Foreskin keratinocyte (primary cell): ENCODE measurements at places on chromosomes 5 and 9.

DNA sequence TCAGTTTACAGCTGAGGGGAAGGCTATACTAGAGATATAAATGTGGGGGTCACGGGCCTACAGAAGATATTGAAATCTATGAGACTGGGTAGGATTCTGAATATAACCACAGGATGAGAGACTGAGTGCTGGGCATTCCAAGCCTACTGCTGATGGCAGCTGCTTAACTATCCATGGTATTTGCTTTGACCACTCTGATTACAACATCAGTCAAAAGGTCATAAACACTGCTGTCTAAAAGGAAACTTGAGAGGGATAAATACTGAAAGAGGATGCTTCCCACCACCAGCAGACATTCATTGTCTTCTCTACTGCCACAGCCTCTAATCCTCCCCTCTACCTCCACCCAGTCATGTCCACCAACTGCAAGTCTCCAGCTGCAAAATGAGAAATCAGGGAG, 3.8 kb downstream of the ZNF622 start:
- no peak for DNase-seq

- no peak for DNase-seq
Measured at GRCh38 chr5:305050-305449, 16.5 kb upstream of the AHRR start.

DNA sequence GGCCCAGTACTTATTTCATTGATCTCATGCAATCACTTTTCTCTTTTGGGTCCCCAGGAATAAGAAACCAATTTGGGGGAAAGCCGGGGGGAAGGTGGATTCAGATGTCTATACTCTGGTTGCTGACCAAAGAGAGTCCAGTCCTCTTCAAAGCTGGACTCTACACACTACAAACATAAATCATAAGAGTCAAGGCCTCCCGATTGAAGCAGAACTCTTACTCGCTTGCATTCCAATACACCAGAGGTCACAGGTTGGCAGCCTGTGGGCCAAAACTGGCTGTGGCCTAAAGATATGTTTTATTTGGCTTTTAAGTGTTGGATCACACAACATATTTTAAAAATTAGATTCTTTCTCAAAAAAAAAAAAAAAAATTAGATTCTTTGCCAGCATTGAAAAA, 311.4 kb upstream of the MSX2 start:
- no peak for DNase-seq

DNA sequence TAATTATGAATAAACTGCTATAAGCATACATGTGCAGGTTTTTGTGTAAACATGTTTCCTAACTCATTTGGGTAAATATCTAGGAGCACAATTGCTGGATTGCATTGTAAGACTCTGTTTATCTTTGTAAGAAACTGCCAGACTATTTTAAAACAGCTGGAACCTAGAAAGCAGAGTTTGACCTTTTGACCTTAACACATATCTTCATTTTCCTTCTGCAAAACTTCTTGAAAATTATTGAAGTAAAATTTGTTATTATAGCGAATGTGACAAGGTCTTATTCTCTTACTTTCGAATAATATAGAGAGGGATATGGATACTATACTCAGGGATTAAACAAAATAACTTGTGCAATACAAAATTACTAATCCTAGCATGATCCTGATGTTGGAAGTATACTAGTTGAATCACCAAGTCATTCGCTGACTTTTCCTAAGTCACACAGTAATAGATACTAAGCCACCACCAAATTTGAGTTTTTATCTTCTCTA, 3.2 kb upstream of the ANXA1 start:
- DNase-seq = no peak

DNA sequence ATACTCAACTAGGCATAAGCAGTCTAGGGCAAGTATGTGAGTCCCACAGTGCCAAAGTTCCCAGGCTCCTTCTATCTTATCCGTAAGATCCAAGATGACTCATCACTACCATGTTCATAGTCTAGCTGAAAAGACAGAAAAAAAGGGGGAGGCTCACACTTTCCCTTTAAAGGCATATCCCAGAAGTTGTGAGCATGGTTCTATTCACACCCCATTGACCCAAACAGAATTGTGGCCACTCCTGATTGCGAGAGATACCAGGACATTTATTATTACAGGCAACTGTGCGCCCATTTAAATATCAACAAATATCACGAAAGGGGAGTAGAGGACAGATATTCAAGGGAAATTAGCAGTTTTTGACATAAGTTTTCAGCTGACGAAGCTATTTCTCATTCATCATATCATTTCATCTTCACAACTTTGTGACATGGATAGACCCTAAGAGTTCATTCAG, 8.1 kb upstream of the PFDN1 start:
- DNase-seq = peak; percentile 63

DNA sequence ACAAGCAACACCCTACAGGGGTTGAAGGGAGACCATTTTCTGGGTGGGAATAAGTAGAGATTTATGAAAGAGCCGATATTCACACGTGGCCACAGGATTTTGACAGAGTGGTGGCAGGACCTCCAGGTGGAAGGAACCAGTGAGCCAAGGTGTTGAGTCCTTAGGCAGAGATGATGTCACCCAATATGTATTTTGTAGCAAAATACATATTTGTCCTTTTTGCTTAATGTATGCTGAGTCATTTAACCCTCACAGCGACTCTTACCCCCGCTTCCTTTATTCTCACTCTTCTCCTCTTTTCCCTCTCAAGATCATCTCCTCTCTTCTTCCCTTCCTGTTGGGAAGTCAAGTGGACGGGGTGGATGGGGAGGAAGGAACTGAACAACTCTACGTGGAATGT, 215.7 kb upstream of the S1PR3 start:
- peak; percentile 70 for DNase-seq

GRCh38 chr9:37745970-37746369, 7.6 kb upstream of the TRMT10B start:
- no peak for DNase-seq

GRCh38 chr9:7258688-7259396, 501.1 kb downstream of the KDM4C start:
- no peak for DNase-seq

DNA sequence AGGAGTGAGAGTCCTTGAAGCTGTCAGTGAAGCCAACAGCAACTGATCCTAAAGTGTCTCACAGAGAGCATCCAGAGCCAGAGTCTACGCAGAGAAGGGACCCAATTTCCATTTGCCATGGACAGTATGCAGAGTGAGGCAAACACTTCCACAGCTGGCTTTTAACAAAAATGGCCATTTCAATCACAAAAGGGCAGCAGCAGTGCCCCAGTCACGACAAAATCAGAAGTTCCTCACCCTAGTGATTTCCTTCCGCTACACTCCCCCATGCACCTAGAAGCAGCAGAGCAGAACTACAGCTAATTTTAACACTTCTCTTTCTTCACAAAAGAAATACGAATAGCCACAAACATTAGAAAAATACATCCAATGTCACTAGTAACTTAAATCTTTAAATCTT, 27.9 kb downstream of the FBXW11 start:
- no peak for DNase-seq

DNA sequence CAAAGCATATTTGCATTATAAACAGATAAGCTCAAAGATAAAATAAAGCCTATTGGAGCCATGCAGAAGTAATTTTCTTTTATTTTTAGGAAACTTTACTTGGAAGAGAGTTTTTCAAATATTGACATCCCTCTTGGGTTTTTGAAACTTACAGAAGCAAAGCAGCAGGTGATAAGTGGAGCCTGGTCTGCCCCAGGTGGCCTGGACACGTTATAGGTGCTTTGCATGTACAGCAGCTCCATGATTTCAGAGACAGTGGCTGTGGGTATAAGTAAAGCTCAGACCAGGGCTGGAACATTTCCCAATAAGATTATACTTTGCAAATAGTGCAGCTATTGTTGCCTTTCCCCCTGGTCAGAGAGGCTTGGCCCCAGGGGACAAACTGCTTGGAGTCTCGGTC, 51.5 kb downstream of the CCDC192 start:
- no peak for DNase-seq

- DNase-seq = no peak
Measured at GRCh38 chr5:67291671-67292070, 95.1 kb upstream of the CD180 start.

- DNase-seq = no peak
Measured at GRCh38 chr9:136913701-136914438, 27.6 kb downstream of the TRAF2 start.

GRCh38 chr5:58459146-58460001, 512 bp downstream of the PLK2 start:
- DNase-seq = no peak

GRCh38 chr9:95793924-95794828, 81.3 kb upstream of the ERCC6L2 start:
- DNase-seq = no peak

DNA sequence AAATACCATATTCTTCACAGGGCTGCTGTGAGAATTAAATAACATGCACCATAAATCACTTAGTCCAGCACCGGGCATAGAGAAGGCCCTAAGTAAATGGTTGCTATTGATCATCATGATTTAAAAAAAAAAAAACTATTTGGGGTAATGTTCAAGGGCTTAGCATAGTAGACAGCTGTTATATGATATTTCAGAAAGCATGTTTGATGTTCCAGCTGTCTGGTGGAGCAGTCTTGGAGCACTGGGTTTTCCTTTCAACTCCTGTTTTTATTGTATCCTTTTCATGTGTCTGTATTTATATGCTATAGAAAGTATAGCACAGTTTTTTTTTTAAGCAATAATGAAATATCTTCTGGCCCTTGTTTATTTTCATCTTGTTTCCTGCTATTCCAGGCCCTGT, 28.0 kb upstream of the TOMM5 start:
- DNase-seq = no peak

DNA sequence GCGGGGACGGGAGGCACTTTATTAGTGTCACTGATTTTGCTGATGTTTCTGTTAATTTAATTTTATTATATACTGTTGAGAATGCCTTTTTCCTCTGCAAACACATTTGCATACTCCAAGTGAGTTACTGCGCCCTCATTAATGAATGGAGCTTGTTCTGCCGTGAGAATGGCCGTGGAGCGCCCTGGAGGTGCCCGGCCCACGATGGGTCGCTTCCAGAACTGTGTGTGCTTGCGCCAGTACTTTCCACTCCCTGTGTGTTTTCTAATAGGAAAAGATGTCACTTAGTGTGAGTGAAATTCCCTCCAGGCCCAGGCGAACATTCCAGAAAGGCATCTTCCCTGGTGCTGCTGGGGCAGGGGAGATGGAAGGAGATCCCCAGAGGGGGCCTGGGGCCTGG, 30.1 kb downstream of the NDUFS6 start:
- no peak for DNase-seq

DNA sequence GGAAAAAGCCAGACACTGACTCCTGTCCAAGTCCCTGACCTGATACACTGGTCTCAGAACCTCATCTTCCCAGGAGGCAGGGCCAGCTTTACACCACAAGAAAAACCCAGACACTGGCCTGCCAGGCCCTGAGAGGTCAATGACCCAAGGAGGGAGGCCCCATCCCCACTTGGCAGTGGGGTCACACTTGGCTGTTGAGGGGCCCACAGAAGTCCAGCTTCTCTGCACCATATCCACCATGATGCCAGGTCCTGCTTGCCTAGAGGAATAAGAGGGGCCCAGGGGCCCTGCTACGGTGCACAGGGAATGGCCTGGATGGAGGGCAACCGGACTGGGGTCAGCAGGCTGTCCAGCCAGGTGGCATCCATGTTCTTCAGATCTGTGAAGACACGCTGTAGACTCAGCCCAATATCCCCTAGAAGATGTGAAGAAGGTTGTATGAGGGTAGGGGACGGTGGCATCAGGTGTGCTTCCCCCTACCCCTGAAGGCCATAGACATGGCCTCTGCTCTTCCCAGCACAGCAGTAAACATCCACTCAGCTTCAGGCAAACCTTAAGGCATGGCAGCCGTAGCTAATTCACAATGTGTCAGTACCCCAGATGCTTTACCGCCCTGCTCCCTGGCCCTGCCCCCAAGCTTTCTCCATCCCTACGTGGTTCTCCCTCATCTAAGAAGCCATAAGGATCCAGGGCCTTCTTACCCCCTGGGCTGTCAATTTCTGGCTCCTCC, 6.7 kb downstream of the IRF1 start:
- DNase-seq = no peak

- DNase-seq = no peak
Measured at GRCh38 chr5:76926329-76927105, 26.3 kb upstream of the CRHBP start.

GRCh38 chr5:63687854-63688516, 274.3 kb downstream of the HTR1A start:
- DNase-seq = no peak

DNA sequence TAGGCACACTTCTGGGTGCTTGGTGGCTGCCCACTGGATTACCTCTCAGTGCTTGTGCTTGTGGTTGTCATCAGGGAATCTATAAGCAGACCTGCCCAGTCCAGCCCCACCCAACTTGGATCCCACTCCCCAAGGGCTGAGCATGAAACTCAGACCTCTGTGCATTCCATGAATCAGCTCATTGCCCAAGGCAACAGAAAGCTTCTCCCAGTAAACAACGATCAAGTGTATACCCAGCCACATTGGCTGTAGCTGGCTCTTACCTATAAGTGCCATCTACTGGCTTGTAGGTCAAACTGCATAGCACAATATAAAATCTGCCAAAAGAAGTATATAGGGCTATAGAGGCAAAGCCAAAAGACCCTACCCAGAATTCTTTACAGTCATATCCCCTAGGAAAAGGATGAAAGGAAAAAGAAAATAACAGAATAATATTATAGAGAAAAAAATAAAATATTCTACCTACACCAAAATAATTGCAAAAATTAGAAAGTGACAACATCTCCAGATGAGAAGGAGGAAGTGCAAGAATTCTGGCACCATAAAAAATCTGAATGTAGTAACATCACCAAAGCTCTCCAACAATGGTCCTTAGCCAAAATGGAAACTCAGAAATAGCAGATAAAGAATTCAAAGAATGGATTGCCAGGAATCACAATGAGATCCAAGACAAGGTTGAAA, 321.0 kb upstream of the TRPC7 start:
- DNase-seq = peak; percentile 61

DNA sequence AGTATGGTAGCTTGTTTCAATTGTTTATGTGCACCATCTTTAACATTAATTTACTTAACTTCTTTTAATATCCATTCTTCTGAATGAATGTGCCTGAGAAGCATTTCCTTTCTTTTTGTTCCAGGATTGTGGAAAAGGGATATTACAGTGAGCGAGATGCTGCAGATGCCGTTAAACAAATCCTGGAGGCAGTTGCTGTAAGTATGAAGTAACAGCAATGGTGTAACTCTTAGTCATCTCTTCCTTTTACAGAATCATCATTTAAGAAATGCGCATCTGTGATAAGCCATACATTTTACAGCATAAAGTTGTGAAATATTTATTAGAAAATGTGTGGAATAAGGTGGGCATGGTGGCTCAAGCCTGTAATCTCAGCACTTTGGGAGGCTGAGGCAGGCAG, 117.7 kb downstream of the STARD4 start:
- peak; percentile 42 for DNase-seq

GRCh38 chr5:31939151-31939550, 235.0 kb downstream of the GOLPH3 start:
- DNase-seq = no peak

DNA sequence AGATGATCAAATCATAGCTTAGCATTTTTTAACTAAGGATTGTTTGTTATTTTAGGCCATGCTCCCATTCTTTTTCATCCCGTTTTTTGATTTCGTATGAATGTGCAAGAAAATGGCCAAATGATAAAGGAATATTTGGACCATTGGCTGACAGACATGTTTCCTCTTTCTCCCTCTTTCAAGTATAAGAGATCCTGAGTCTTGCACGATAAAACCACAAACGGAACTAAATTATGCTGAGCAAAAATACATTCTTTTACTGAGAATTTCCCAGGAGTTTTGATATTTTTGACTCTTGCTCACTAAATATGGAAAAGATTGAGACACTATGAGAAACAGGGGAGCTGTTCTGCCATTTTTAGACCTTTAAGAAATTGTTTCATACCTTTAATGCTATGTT, 90.4 kb upstream of the KLF9 start:
- DNase-seq = no peak
